ENCODE measurements at places on chromosomes 1 and 21.
A peak's percentile ranks its signal among the peaks of the same experiment; 100 is the strongest.

GRCh38 chr1:46309401-46310159, 6.1 kb downstream of the UQCRH start:
- no peak for DNase-seq
- H3K27ac ChIP-seq, result no peak overlapping the region
- H3K36me3 ChIP-seq, result peaks cover 40% of the 10 kb centered on the region
- peaks cover 40% of the 10 kb centered on the region for H3K4me1 ChIP-seq

DNA sequence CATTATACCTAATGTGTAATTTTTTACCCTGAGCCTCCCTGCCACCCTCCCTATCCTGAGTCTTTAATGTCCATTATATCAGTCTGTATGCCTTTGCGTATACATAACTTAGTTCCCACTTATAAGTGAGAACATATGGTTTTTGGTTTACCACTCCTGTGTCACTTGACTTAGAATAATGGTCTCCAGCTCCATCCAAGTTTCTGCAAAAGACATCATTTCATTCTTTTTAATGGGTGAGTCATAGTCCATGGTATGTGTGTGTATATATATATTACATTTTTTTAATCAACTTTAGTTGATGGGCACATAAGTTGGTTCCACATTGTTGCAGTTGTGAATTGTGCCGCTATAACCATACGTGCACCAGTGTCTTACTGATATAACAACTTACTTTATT, 477.1 kb upstream of the NEGR1 start:
- no peaks in the 10 kb centered on the region for H3K4me1 ChIP-seq
- H3K27me3 ChIP-seq, result no peaks in the 10 kb centered on the region
- no peaks in the 10 kb centered on the region for H3K36me3 ChIP-seq
- H3K4me3 ChIP-seq, result no peak overlapping the region

- DNase-seq, result no peak
- H3K27ac ChIP-seq, result no peak overlapping the region
- H3K4me3 ChIP-seq, result peak overlapping the region; percentile 62
- H3K4me1 ChIP-seq, result peaks cover 12% of the 10 kb centered on the region
- H3K36me3 ChIP-seq, result peaks cover 5% of the 10 kb centered on the region
Observed at GRCh38 chr1:9291914-9292360, 757 bp upstream of the SPSB1 start.

DNA sequence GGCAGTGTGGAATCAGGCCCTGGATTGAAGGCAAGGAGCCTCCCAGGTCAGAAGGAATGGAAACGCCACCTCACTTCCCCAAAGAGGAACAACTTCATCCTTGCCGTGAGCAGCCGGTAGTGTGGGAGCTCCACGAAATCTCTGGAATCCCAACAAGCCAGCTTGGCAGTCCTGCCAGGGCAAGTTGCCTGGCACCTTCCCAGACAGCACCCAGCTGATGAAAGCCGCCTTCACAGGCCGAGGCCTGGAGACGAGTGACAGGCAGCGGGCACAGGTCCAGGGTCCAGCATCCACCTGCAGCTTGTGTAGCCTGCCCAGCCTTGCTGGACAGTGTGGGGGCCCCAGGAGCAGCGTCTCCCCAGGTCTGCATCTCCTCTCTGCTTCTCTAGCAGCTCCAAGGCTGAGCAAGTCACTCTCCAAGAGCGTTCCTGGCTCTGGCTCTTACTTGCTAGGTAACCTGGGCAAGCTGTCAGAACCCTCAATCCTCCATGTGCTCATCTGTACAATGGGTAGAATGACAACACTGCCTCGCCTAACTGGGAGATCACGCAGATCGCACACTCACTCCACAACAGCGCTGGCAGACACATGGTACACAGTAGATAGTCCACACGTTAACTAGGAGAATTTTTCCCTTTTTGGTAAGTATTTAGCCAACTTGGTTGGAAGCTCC, 43.0 kb downstream of the ACOT7 start:
- H3K27me3 ChIP-seq, result no peaks in the 10 kb centered on the region
- H3K36me3 ChIP-seq, result peaks cover 2% of the 10 kb centered on the region
- no peak for DNase-seq
- H3K27ac ChIP-seq, result no peak overlapping the region

DNA sequence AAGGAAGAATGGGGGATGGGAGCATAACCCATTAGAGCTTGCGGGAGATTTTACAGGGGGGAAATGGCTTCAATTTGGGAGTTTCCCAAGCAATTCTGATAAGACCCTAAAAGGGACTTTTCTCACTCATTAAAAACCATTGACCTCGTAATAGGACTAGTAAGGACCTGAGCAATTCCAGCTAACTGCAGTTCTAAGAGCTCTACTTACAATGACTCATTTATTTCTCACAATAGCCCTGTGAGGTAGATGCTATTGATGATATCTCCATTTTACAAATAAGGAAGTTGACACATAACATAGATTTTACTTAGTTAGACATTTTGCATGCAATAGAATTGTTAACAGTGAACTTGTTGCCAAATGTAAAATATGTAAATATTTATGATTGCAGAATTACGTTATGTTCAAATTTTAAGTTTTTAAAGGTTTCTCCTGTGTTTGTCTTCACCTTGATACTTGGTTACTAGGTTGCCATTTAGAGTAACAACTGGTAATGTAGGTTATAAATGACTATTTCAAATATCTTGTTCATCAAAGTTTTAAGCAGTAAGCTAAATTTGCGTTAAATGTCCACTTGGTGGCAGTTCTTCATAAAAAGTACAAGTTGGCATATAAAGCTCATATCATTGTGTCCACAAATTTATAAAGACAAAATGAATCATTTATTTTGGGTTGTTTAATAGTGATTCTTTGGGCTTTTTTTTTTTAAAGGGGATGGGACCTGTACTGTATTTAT, 182.0 kb downstream of the PLA2G4A start:
- H3K36me3 ChIP-seq, result no peaks in the 10 kb centered on the region
- no peak overlapping the region for H3K4me3 ChIP-seq
- H3K27ac ChIP-seq, result no peak overlapping the region
- H3K4me1 ChIP-seq, result no peaks in the 10 kb centered on the region
- no peak for DNase-seq

GRCh38 chr1:220339581-220339980, 67.3 kb upstream of the RAB3GAP2 start:
- no peaks in the 10 kb centered on the region for H3K36me3 ChIP-seq
- DNase-seq, result no peak
- H3K4me1 ChIP-seq, result no peaks in the 10 kb centered on the region
- peaks cover 7% of the 10 kb centered on the region for H3K27me3 ChIP-seq

DNA sequence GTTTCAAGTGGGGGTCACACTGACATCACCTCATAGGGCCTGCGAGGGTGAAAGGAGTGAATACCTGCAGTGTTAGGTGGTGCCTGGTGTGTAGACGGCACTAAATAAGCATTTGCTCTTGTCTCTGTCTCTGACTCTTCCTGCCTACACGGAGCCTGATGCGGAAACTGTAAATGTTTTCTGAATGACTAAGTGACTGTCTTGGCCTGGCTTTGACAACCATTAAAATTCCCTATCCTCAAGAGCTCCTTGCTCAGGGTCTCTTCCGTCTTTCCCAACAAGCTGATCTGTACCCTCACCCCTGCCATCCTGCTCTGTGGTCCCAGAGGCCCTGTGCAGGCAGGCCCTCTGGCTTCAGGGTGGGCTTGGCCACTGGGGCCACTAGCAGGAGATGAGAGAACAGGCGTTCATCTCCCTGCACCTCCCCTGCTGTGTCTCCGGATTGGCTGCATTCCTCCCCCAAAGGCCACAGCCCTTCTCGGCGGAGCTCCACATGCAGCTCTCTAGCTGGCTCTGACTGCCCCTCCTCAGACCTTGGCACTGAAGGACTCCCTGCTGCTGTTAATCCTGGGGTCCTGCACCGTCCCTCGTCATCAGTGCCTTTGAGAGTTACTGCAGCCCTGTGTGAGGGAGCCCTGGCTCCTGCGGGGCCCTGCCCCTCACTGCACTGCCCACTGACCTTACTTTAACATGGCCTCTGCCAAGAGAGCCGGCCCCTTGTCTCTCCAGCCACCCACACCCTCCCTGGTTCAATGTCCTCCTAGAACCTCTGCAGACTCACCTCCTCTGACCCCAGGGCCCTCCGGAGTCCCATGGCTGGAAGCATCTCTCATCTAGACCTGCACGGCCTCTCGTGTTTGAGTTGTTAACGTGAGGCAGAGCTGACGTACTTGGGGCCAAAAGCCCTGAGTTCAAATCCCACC, 211.1 kb downstream of the MATN1 start:
- H3K27ac ChIP-seq, result no peak overlapping the region
- no peak overlapping the region for H3K4me3 ChIP-seq
- no peaks in the 10 kb centered on the region for H3K36me3 ChIP-seq
- DNase-seq, result no peak

GRCh38 chr1:91476533-91477217, 24.0 kb upstream of the CDC7 start:
- H3K4me1 ChIP-seq, result no peaks in the 10 kb centered on the region
- no peak overlapping the region for H3K4me3 ChIP-seq
- no peak for DNase-seq
- no peaks in the 10 kb centered on the region for H3K36me3 ChIP-seq

- no peak for DNase-seq
- peaks cover 23% of the 10 kb centered on the region for H3K4me1 ChIP-seq
- H3K27ac ChIP-seq, result no peak overlapping the region
- H3K4me3 ChIP-seq, result no peak overlapping the region
- peaks cover 17% of the 10 kb centered on the region for H3K27me3 ChIP-seq
Observed at GRCh38 chr1:87408665-87409248, 80.1 kb downstream of the LMO4 start.

DNA sequence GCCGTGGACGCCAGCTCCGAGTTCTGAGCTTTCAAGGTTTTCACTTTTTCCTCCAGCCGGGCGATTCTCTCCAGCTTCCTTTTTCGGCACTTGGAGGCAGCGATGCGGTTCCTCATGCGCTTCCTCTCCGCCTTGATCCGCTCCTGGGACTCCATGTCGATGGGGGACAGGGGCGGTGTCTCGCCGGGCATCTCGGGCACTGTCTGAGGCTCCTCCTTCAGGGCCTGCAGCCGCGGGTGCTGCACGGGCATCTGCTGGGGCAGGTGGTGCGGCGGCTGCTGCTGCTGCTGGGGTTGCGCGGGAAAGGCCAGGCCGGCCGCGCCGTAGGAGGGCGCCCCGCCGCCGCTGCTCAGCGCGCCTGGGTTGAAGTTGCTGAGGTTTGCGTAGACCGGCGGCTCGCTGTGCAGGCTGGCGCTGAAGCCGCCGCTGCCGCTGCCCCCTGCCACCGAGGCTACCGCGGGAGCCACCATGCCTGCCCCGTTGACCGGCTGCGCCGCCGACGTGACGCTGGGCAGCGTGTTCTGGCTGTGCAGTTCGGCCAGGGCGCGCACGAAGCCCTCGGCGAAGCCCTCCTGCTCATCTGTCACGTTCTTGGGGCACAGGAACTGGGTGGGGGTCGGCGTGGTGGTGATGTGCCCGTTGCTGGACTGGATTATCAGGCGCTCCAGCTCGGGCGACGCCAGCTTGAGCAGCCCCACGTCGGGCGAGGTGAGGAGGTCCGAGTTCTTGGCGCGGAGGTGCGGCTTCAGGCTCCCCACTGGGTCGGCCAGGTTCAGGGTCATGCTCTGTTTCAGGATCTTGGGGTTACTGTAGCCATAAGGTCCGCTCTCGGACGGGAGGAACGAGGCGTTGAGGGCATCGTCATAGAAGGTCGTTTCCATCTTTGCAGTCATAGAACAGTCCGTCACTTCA, 1.4 kb downstream of the JUN start:
- peak overlapping the region; percentile 95 for H3K27ac ChIP-seq
- H3K4me3 ChIP-seq, result peak overlapping the region; percentile 81

DNA sequence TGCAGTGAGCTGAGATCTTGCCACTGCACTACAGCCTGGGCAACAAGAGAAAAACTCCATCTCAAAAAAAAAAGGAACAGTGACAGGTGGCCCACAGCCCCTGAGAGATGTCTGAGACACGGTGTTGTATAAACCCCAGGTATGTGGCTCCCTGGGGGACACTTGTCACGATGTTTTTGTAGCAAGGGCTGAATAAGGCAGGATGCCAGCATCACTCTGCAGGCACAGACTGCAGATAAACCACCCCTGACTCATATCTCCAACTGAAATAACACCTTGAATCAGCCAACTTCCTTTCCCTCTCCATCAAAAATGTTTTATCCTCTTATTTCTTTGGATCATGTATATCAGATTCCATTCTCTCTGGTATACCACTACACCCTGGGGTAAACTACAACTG, 52.5 kb downstream of the NMNAT2 start:
- no peak for DNase-seq
- H3K4me3 ChIP-seq, result no peak overlapping the region
- peaks cover 8% of the 10 kb centered on the region for H3K27me3 ChIP-seq
- H3K4me1 ChIP-seq, result no peaks in the 10 kb centered on the region

DNA sequence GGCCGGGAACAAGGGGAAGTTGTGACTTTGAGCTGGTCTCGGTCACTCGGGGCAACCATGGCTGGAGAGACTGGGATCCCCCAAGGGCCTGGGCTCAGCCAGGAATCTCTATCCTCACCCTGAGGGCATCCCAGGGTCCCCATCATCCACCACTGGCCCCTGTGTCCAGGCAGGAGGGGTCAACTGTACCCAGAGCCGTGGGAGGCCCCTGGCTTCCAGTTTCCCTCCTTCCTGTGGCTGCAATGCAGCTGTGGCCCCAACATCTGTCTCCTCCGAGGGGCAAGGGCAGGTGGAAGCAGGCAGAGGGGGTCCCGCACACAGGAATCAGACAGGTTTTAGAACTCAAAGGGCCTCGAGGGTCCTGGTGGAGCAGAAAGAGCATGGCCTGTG, 332.7 kb upstream of the VAMP3 start:
- no peak overlapping the region for H3K27ac ChIP-seq
- no peaks in the 10 kb centered on the region for H3K4me1 ChIP-seq
- no peak for DNase-seq
- H3K27me3 ChIP-seq, result no peaks in the 10 kb centered on the region
- no peaks in the 10 kb centered on the region for H3K36me3 ChIP-seq

DNA sequence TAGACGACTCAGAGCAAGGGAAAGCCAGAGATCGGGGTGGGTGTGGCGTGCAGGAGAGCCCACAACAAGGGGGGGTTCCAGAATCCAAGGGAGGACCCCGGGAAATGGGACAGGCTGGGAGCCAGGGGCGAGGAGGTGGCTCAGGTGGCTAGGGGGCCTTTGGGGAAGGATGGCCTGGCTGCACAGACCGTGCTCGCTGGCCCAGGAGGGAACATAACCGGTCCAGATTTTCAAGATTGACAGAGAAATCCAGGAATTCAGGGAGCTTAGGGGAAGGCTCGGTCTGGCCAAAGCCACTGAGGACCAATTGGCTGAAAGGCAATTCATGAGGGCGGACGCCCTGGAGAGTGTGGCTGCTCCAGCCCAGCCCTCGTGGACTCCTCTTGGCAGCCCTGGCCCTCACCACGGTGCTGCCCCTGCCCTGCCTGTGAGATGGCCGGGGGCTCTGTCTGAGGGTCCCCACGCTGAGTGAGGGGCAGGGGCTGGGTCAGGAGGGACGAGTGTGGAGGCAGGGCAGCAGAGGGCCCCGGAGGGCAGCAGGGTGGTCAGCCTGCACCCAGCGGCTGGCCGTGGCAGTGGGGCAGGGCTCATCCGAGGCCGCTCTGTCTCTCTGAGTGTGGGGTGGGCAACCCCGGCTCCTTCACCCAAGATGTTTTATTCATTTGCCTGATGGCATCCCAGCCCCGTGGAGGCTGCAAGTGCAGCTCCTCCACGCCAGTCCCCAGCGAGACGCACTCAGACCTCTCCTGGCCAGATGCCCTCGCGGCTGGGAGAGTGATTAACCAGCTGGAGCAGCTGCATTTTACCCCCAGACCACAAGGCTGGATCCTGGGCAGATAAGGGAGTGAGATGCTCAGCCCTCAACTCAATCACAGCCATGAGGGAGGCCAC, 5.6 kb upstream of the LRRC3 start:
- H3K4me3 ChIP-seq, result no peak overlapping the region
- peaks cover 2% of the 10 kb centered on the region for H3K36me3 ChIP-seq
- no peak overlapping the region for H3K27ac ChIP-seq
- peaks cover 73% of the 10 kb centered on the region for H3K27me3 ChIP-seq
- H3K4me1 ChIP-seq, result peaks cover 5% of the 10 kb centered on the region

GRCh38 chr1:27960762-27961645, 1.2 kb downstream of the XKR8 start:
- H3K4me1 ChIP-seq, result peaks cover 35% of the 10 kb centered on the region
- peak overlapping the region; percentile 62 for H3K27ac ChIP-seq
- no peak for DNase-seq
- H3K4me3 ChIP-seq, result peak overlapping the region; percentile 79
- H3K27me3 ChIP-seq, result peaks cover 10% of the 10 kb centered on the region
- H3K36me3 ChIP-seq, result peaks cover 17% of the 10 kb centered on the region
